ENCODE measurements at places on chromosomes 3 and 15. TPM values are rescaled to one million over a fixed set of nuclear protein-coding genes. Genes with fewer than 3 reads are reported as not detected.

SLC6A1 gene
- total RNA-seq, result not detected

PTH1R gene
- total RNA-seq, result 0.23 TPM

DNAJB11 gene
- total RNA-seq, result 58.1 TPM

PSTPIP1 gene
- 0.53 TPM for total RNA-seq

ATP2B2 gene
- not detected for total RNA-seq

ZNF80 gene
- total RNA-seq, result not detected

CRYGS gene
- total RNA-seq, result 0.40 TPM

CP gene
- not detected for total RNA-seq

B3GALNT1 gene
- total RNA-seq, result not detected

SCAANT1 gene
- total RNA-seq, result 5.6 TPM

XIRP1 gene
- total RNA-seq, result not detected

CSTA gene
- total RNA-seq, result not detected

HOMER2 gene
- 18.2 TPM for total RNA-seq

ALDH1A3 gene
- total RNA-seq, result 2,025 TPM

PRSS50 gene
- not detected for total RNA-seq

OSTN gene
- total RNA-seq, result not detected

PTX3 gene
- 20.6 TPM for total RNA-seq

IQSEC1 gene
- total RNA-seq, result 17.1 TPM

TMEM42 gene
- 27.7 TPM for total RNA-seq

CHMP2B gene
- 24.6 TPM for total RNA-seq

FOXB1 gene
- not detected for total RNA-seq

All from A375 (cell line).